Germinal center (tissue), 1 donor: ENCODE measurements at places on chromosomes 1 and 21.
A peak's percentile ranks its signal among the peaks of the same experiment; 100 is the strongest.

- DNase-seq, result no peak
Measured at GRCh38 chr1:175865041-175865766, 121.8 kb upstream of the TNR start.

GRCh38 chr1:114008993-114009392 is 29.7 kb downstream of the OLFML3 start:
- no peak for DNase-seq

GRCh38 chr1:6124746-6125365 is 55.3 kb downstream of the CHD5 start:
- DNase-seq, result no peak

DNA sequence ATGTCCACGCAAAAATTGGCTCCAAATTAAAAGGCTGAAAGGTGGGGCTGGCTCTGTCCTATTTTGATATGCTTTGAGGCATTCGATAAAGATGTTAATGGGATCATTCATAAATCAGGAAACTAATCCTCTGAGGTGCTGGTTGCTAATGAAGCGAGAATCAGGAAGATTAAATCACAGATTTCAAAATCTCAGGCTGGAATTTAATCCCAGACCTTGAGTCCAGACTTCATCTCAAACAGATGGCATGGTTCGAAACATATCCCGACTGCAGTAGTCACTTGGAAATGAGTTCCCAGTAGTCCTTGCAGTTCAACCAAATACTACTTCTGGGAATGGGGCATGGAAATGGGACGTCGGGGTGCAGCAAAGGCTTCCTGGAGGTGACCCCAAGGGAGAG is 4.5 kb upstream of the KLF17 start:
- DNase-seq, result no peak

GRCh38 chr1:41799723-41800122 is 119.0 kb downstream of the HIVEP3 start:
- DNase-seq, result no peak

DNA sequence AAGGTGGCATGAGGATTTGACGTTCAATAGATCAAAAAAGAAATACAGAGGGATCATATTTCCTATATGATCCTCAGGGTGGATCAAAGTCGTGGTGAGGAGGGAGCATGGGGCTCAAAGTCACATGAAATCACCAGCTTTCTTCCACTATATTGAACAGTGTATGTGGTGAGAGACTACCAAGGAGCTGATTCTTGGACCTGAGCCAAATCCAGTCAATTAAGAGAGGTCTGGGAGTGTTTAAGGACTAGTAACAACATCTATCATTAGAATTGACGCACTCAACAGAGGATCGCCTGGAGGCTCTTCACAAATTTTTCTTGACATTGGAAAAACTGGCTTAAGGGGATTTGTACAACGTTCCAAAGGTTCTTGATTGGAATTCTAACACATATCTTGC is 267.7 kb upstream of the PROX1 start:
- DNase-seq, result no peak

DNA sequence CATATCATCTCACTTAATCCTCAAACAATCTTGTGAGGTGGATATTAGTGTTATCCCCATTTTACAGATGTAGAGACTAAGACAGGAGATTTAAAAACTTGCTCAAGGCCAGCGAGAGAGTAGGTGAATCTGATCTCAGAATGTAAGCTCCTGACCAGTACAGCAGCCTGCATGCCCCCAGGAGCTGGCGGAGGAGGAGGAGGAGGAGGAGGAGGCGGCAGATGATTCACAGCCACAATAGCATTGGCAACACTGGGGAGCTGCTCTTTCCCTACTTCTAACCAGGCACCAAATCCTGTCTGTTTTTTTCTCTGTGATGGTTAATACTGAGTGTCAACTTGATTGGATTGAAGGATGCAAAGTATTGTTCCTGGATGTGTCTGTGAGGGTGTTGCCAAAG is 243.2 kb downstream of the ATG4C start:
- no peak for DNase-seq

DNA sequence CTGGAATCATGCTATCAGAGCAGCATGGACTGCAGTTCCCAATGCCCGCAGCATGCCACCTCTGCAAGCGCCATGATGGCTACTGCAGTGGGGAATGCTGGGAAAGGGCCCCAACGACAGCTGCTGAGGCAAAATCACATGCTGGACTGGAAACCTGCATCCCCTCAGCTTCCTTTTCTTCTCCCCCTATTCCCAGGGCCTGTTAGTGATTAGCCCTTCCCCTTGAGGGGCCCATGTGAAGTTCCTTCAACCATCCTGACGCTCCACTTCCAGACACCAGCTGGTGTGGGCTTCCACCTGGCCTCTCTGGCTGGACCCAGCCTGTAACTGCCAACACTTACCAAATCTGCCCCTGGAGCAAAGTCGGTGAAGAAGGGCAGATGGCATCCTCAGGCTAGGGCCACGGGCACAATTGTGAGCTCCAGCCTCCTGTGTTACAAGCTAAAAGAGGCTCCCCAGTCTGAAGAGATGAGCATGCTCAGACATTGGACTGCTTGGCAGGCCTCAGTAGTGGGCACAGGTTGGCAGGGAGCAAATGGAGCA is 22.1 kb upstream of the SDC3 start:
- no peak for DNase-seq

GRCh38 chr1:207040181-207040533 is 7.6 kb upstream of the C1orf116 start:
- no peak for DNase-seq

- no peak for DNase-seq
Measured at GRCh38 chr1:1665815-1666251, 7.0 kb upstream of the CDK11B start.

GRCh38 chr21:34687065-34687464 is 18.3 kb downstream of the CLIC6 start:
- DNase-seq, result no peak

DNA sequence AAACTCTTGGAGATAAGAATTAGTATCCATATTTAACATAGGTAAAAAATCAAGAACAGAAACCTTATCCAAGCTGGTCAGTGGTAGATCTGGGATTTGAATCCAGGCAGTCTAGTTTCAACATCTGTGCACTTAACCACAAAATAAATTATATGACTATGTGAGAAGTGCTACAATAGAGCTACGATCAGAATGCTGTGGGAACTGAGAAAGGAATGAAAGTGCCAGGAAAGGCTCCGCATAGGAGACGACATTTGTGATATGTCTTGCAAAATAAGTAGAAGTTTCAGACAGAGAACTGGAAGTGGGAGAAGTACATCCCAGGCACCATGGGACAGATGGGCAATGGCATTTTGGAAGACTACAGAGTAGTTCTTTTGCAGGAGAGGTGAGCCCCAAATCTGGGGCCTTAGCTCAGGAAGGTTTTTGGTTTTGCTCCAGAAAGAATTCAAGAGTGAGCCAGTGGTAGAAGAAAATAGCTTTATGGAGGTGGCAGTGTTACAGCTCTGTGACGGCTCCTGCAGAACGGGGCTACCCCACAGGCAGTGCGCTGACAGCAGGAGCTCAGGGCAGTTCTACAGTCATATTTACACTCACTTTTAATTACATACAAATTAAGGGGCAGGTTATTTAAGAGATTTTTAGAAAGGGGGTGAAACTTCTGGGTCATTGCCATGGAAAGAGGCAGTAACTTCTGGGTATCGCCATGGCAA is 25.5 kb upstream of the GJA5 start:
- DNase-seq, result no peak

DNA sequence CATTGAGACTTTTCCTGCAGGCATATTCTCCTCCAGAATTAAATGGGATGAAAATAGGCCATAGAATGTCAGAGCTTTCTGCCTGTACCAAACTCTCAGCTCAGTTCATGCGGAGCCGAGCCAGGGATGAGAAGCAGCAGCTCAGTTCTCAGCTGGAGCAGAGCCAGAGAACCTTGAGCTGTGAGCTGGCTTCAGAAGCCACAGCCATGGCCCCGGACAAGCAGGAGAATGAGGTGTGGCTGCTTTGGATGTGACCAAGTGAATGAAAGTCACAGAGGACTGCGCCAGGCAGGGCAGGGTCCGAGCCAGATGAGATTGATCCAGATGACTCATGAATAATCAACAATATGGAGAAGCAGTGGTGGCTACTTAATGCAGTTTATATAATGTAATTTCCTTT is 633.8 kb downstream of the NCAM2 start:
- DNase-seq, result no peak

- DNase-seq, result no peak
Measured at GRCh38 chr1:1080122-1080757, 6.1 kb upstream of the RNF223 start.

- DNase-seq, result no peak
Measured at GRCh38 chr1:51002516-51002915, 32.5 kb downstream of the CDKN2C start.

DNA sequence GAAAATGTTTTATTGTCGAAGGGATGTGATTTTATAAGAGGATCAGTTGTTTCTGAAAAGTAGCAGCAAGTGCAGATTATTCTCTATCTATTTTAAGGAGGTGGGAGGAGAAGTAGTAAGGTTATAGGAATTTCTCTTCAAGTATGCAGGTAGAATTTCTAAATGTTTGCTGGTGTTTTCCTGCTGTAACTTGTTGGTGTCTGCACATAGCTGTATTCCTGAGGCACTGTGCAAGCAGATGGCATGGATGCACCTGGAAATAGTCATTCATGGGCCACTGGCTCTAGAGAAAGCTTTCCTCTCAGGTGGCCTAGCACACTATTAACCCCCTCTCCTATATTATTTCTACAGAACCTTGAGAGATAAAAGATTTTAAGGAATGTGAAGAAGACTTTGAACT is 30.3 kb upstream of the PODN start:
- no peak for DNase-seq

DNA sequence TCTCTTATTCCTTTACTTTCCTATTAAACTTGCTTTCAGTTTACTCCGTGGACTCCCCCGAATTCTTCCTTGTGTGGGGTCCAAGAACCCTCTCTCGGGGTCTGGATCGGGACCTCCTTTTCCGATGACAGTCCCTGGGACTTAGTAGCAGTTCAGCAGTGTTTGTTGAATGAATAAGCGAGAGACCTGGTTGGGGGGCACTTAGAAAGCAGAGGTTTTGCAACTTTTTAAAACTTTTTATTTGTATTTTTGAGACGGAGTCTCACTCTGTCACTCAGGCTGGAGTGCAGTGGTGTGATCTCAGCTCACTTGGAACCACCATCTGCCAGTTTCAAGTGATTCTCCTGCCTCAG is 2.1 kb upstream of the ANKRD65 start:
- DNase-seq, result no peak

DNA sequence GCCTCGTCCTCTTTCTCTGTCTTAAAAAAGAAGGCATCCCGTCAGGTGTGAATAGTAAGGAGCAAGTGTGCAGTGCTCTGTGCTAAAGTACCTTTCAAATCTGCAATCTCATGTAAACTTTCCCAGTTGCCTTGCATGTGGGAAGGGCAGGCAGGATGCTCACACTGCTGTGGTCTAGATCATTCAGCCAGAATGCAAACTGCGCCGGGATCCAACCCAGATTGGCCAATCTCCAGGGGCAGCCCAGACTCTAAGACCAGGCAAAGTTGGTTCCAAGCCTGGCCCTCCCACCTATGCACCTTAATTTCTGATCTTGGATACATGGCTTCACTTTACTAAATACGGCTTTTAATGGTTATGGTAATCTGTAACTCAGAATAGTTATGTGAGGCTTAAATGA is 3.2 kb upstream of the MAP1LC3C start:
- no peak for DNase-seq

GRCh38 chr1:168439456-168440375 is 104.1 kb downstream of the XCL2 start:
- peak; percentile 16 for DNase-seq

- DNase-seq, result no peak
Measured at GRCh38 chr1:14182856-14183255, 415.6 kb upstream of the KAZN start.

- DNase-seq, result no peak
Measured at GRCh38 chr1:229238674-229239415, 32.1 kb upstream of the RAB4A start.

- DNase-seq, result no peak
Measured at GRCh38 chr1:5329068-5329739, 663.0 kb downstream of the NPHP4 start.

GRCh38 chr21:32192291-32193097 is 86.4 kb downstream of the MIS18A start:
- DNase-seq, result no peak

GRCh38 chr1:1156140-1157032 is 17.3 kb upstream of the TTLL10 start:
- no peak for DNase-seq

DNA sequence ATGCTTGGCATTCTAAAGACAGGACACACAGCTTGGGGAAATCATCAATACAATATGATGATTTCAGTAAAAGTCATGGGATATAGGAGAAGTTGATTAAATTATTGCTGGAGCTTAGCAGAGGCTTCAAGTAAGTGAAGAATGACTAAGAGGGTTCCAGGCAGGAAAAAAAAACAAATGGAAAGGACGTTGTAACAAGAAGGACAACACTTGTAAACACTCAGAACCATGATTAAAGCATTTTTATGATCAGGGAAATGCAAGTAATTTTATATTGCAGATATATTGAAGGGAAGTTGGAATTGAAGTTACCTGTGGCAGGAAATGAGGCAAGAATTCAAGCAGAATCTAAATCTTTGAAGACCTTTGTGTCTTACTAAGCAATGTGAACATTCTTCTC is 602.7 kb upstream of the NEGR1 start:
- no peak for DNase-seq

DNA sequence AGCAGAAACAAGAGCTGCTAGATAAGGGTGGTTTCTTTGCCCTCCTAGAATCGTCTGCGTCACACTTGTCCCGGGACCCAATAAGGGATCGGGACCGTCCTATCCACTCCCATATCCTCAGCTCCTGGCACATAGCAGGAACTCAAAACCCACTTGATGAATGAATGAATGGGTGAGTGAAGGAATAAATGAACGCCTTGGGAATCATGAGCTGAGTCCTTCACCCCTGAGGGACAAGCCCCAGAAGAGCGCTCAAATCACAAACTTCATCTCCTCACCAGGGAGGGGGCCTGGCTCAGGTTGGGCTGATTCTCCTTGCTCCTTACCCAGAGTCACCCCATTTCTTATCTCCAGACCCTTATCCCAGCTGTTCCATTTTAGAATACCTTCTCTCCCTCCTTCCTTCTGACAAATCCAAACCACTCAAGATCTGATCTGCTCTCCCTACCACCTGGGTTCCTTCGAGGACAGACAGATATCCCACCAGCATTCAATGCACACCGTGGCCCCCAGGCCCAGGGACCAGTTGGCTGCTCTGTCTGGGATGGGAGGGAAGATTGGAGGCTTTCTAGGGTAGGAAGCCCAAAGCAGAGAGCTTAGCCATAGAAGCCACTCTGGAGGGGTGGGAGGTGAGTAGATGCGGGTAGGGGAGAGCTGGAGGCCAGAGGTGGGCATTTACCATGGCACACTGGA is 643 bp upstream of the MOB3C start:
- no peak for DNase-seq

GRCh38 chr1:158200527-158200926 is 19.8 kb downstream of the CD1D start:
- no peak for DNase-seq

- no peak for DNase-seq
Measured at GRCh38 chr1:79848316-79848715, 841.8 kb upstream of the ADGRL4 start.
